ENCODE measurements at places on chromosomes 13 and 19. TPM values are rescaled to one million over a fixed set of nuclear protein-coding genes. Genes with fewer than 3 reads are reported as not detected.

The ANGPTL4 gene
- 23.3 TPM for total RNA-seq

The UHRF1 gene
- total RNA-seq = 0.87 TPM

DNA sequence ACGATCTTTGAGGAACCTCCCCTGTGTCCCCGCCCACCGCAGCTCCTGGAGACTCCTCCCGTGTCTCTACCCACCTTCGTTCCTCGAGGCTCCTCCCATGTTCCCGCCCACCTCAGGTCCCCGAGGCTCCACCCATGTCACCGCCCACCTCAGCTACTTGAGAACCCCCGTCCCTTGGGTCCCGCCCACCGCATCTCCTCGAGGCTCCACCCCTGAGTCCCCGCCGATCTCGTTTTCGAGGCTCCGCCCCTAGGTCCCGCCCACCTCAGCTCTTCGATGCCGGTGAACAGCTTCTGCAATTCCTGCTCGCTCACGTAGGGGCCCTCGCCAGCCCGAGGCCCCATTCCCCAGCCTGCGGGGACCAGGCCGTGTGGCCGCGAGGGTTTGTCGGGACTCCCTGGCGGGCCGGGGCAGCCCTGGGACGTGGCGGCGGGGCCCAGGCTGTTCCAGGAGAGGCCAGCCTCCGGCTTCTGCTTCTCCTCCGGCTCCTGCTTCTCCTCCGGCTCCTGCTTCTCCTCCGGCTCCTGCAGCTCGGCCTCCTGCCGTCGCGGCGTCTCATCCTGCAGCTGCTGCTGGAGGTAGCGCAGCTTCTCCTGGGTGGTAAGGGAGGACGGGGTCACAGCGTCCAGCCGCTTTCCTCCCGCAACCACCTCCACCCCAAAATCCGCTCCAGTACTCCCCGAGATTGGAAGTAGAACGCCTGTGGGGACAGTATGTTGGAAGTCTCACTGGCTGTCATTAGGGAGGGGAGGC lies 16.7 kb downstream of the TSKS start:
- no peak overlapping the region for H3K27ac ChIP-seq
- H3K4me1 ChIP-seq = no peaks in the 10 kb centered on the region
- peak; percentile 76 for DNase-seq

GRCh38 chr19:20247016-20247683 lies 80.1 kb downstream of the ZNF486 start:
- no peak overlapping the region for H3K27ac ChIP-seq
- peak; percentile 46 for DNase-seq
- no peaks in the 10 kb centered on the region for H3K36me3 ChIP-seq
- H3K4me3 ChIP-seq = no peak overlapping the region
- H3K4me1 ChIP-seq = no peaks in the 10 kb centered on the region
- H3K27me3 ChIP-seq = no peaks in the 10 kb centered on the region

- peak overlapping the region; percentile 83 for H3K27ac ChIP-seq
- H3K4me1 ChIP-seq = peaks cover 16% of the 10 kb centered on the region
- H3K27me3 ChIP-seq = no peaks in the 10 kb centered on the region
- H3K4me3 ChIP-seq = no peak overlapping the region
- DNase-seq = peak; percentile 83
Measured at GRCh38 chr19:44904426-44904994, 1.1 kb upstream of the APOE start.

DNA sequence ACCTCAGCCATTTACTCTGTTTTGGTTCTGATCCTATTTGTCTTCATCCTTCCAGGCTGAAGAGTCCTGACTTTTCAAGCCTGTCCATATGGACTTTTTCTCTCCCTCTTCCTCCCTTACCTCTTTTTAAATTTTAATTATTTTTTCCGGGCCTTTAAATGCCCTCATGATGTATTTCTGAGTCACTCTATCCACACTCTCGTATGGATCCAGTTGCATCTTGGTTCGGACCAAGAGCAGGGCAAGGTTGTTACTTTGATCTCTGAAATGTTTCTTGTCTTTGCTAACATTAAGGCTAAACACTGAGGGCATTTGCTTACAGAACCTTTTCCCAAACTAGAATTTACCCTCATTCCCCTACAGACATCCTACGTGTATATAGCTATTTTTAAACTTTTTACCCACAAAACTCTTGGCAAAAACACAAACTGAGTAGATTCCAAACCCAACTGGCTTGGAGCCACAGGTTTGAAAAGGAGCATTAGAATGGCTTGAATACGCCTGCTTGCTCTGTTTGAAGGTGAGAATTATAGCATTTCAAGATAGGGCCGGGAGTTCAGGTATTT lies 47.4 kb upstream of the SERPINE3 start:
- no peak for DNase-seq
- H3K27me3 ChIP-seq = no peaks in the 10 kb centered on the region
- H3K36me3 ChIP-seq = no peaks in the 10 kb centered on the region
- no peak overlapping the region for H3K4me3 ChIP-seq
- H3K27ac ChIP-seq = no peak overlapping the region
- no peaks in the 10 kb centered on the region for H3K4me1 ChIP-seq

DNA sequence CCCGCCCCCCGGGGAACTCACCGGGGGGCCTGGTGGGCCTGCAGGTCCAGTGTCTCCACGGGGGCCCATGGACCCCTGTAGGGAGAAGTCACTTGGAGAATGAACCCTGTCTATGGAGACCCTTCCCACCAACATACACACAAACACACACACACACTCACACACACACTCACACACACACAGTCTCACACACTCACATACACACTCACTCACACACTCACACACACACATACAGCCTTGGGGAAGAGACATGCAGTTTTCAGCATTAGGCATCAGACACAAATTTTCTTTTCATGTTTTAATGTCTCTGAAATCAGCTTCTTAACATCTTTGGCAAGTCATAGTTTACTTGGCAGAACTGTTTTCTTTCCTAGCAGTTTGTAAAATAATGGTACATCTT lies 31.0 kb upstream of the OLFM2 start:
- no peaks in the 10 kb centered on the region for H3K27me3 ChIP-seq
- H3K36me3 ChIP-seq = no peaks in the 10 kb centered on the region
- DNase-seq = no peak
- H3K27ac ChIP-seq = no peak overlapping the region
- no peaks in the 10 kb centered on the region for H3K4me1 ChIP-seq

DNA sequence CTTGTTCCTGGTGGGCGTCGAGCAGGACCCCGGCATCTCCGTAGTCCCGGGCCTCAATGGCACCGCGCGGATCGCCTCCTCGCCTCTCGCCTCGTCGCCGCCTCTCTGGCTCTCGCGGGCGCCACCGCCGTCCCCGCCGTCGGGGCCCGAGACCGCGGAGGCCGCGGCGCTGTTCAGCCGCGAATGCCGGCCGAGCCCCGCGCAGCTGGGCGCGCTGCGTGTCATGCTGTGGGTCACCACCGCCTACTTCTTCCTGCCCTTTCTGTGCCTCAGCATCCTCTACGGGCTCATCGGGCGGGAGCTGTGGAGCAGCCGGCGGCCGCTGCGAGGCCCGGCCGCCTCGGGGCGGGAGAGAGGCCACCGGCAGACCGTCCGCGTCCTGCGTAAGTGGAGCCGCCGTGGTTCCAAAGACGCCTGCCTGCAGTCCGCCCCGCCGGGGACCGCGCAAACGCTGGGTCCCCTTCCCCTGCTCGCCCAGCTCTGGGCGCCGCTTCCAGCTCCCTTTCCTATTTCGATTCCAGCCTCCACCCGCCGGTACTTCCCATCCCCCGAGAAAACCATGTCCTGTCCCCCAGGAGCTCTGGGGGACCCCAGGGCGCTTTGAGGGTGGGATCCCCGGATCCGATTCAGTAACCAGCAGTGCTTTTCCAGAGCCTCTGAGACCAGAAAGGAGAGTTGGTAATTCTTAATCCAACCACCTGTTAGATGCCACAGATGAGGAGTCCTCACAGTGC lies 885 bp downstream of the MLNR start:
- peaks cover 27% of the 10 kb centered on the region for H3K27me3 ChIP-seq
- no peak for DNase-seq
- H3K4me3 ChIP-seq = peak overlapping the region; percentile 14
- H3K4me1 ChIP-seq = peaks cover 10% of the 10 kb centered on the region
- no peaks in the 10 kb centered on the region for H3K36me3 ChIP-seq

GRCh38 chr13:27276188-27276587 lies 5.6 kb downstream of the RASL11A start:
- H3K27me3 ChIP-seq = no peaks in the 10 kb centered on the region
- no peaks in the 10 kb centered on the region for H3K36me3 ChIP-seq
- DNase-seq = peak; percentile 54
- H3K27ac ChIP-seq = no peak overlapping the region

DNA sequence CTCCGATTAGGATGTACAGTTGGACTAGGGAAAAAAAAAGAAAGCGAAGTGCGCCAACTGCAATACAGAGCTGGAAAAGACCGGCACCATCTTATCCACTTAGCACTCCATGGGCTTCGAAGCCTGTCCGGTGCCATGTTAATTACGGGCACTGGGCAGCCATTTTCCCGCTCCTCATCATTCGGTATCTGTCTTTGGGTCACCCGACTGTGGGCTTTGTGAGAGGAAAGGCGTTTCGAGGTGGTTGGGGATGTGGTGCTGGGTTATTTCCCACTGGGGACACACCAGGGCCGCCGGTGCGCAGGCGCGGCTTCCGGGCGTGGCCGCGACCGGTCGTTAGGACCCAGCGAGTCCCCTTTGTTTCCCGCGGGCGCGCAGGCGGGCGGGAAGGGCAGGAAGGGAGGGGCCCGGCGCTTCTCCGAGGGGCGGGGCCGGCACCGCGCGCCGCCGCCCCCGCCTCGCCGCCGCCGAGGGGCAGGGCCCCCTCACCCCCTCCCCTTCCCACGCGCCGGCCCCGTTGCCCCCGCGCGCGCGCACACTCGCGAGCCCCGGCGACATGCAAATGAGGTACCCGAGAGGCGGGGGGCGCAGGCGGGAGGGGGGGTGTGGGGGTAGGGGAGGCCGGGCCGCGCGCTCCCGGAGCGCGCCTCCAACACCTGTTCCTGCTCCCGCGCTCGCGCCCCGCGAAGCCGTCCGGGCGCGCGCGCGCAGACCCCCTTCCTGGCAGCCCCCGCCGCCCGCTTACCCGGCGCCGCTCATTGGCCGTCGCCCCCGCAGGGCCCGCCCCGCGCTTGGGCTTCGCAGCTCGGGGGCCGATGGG lies at the start of gene ZNF524:
ZNF524 (plus strand) TSS at position 447 of the 820 bp plus-strand sequence. CDS start 1,825 bp downstream, outside the sequence.
- peak within 1 kb of the TSS; percentile 99 for H3K4me3 ChIP-seq
- DNase-seq = peak; percentile 86
- H3K36me3 ChIP-seq = peaks cover 11% of the 10 kb centered on the region
- H3K27me3 ChIP-seq = no peaks in the 10 kb centered on the region

GRCh38 chr13:71219698-71220415 lies 647.1 kb downstream of the DACH1 start:
- no peaks in the 10 kb centered on the region for H3K27me3 ChIP-seq
- no peaks in the 10 kb centered on the region for H3K36me3 ChIP-seq
- no peaks in the 10 kb centered on the region for H3K4me1 ChIP-seq
- H3K4me3 ChIP-seq = no peak overlapping the region
- no peak for DNase-seq
- no peak overlapping the region for H3K27ac ChIP-seq

DNA sequence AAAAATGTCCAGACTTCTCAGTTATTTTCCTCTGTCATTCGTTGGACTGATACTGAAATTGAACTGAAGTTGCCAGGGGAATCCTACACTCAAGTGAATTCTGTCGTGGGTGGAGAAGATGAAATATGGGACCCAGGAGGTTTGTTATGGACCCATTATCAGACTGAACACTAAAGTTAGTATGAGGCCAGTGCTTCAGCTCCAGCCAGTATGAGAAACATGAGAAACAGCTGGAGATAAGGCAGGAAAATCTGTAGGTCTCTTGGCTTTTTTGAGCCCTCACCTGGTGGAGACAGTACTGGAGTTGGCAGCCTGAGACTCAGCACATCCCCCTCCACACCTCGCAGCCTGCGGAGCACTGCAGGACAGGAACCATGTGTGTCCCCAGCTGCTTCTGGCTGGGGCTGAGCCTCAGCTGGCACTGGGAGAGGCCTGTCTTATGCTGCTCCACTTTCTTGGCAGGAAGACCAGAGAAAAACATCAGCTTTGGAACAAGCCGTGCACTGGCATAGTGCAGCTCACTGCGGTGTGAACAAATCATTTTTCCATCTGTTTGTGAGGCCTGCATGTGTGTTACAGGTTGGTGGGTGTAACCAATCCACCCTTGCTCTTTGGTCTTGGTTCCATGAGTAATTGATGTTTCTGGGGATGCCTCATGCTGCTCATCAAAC lies 641.0 kb downstream of the FGF9 start:
- H3K36me3 ChIP-seq = no peaks in the 10 kb centered on the region
- no peaks in the 10 kb centered on the region for H3K27me3 ChIP-seq
- H3K4me3 ChIP-seq = no peak overlapping the region
- no peak overlapping the region for H3K27ac ChIP-seq
- H3K4me1 ChIP-seq = no peaks in the 10 kb centered on the region
- DNase-seq = no peak

DNA sequence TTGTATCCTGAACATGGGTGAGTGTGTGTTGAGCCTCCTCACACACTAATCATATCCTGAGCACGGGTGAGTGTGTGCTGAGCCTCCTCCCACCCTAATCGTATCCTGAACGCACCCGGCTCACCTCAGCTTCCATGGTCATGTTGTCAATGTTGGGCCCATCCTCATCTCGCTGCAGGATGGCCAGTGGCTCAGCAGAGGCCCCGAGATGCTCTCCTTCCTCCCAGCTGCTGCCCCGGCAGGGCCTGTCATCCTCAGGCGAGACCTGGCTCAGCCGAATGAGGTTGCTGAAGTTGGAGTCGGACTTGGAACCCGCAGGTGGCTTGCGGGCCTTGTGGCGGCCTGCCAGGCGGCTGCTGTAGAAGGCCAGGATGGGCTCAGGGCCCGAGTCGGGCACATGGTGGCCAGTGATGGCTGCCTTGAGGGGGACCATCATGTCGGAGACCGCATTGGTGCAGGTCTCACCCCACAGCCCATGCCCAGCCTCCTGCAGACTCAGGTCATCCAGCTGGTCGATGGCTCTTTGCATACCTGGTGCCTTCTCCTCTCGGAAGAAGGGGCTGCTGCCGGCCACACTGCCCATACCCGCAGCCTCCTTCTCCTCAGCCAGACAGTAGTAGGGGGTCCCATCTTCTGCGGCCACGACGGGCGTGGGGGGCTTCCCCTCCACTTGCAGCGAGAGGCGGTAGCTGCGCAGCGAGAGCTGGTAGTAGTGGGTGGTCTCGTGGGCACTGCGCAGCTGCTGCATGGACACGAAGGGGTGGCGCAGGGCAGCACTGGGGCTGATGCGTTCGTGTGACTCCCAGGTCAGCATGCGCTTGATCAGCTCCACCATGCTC lies 9.6 kb downstream of the HIPK4 start:
- no peaks in the 10 kb centered on the region for H3K4me1 ChIP-seq
- no peaks in the 10 kb centered on the region for H3K27me3 ChIP-seq
- peaks cover 31% of the 10 kb centered on the region for H3K36me3 ChIP-seq
- no peak overlapping the region for H3K4me3 ChIP-seq
- DNase-seq = no peak

DNA sequence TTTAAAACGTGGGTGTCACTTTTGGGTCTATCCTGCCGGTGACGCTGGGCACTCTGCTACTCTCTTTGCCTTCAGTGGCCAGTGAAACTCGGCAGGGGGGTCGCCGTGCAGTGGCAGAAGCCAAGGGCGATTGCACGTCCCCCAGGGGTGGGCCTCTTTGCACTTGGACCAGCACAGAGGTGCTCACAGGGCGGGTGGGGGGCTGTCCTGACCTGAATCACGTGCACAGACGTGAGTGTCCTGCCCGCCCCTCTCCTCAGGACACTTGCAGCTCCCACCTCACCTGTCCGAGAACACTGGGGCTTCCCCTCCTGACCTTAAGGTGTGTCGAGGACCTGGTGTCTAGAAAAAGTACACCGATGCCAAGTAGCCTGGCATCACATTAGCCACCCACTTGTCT lies 16.1 kb downstream of the COL4A1 start:
- no peak overlapping the region for H3K27ac ChIP-seq
- H3K36me3 ChIP-seq = no peaks in the 10 kb centered on the region
- no peak overlapping the region for H3K4me3 ChIP-seq
- no peaks in the 10 kb centered on the region for H3K4me1 ChIP-seq
- no peaks in the 10 kb centered on the region for H3K27me3 ChIP-seq

GRCh38 chr13:65460136-65460535 lies 1770.0 kb downstream of the PCDH9 start:
- H3K27ac ChIP-seq = no peak overlapping the region
- no peaks in the 10 kb centered on the region for H3K36me3 ChIP-seq
- no peak overlapping the region for H3K4me3 ChIP-seq

Data from adrenal gland (tissue), 19 donors.